ENCODE measurements at places on chromosomes 12 and 14.

DNA sequence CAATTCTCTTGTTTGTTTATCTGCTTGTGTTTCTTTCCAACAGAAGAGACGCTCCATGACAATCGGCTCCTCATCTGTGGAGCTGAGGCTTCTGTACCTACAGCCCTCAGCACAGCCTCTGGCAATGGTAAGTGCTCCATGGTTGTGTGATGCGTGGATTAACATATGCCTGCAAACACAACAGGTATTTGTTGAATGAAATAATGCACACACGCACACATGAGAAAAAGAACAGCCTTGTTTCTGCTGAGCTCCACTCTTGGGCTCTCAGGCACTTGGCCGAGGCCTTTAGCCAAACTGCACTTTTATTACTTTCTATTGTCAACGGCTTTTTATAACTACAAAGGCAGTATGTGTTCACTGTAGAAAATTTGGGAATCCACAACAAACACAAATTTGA is 120.4 kb upstream of the TMCC3 start:
- DNase-seq, result no peak

- no peak for DNase-seq
These were observed 8.7 kb downstream of the LRP1-AS start for GRCh38 chr12:57138526-57139272.

DNA sequence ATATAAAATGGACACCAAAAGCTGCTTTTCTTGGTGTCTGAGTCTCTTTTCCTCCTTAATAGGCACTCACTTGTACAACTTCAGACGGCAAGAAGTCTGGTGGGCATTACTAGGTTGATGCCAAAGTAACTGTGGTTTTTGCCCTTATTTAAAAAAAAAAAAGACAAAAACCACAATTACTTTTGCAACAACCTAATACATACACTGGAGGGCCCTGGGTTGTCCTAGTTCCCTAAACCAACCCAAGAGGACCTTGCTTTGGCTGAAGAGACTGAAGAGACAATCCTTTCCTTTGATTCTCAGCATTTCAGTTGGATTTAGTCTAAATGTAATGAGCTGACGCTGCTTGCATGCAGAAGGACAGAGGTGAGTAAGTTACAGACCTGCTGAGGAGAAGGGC is 16.2 kb upstream of the PLEKHG3 start:
- DNase-seq, result no peak

DNA sequence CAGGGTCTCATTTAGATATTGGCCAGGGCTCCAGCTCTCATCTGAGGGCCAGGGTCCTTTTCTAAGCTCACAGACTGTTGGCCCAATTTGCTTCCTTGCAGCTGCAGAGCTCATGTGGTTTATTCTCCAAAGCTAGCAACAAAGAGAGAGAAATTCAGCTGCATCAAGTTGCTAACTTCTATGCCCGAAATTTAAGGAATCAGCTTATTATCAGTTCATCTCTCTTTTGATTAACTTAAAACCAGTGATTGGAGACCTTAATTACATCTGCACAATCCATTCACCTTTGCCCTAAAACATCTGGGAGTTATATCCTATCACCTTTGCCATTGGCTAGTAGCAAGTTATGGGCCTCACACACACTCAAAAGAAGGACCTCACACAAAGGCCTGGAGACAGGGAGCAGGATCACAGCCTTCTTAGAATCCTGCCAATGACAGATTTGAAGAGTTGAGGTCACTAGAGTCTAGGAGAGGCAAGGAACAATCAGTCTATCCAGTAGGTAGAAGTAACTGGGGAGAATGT is 258.8 kb upstream of the GARIN6 start:
- DNase-seq, result no peak

GRCh38 chr12:38998887-38999482 is 93.6 kb upstream of the CPNE8 start:
- no peak for DNase-seq

DNA sequence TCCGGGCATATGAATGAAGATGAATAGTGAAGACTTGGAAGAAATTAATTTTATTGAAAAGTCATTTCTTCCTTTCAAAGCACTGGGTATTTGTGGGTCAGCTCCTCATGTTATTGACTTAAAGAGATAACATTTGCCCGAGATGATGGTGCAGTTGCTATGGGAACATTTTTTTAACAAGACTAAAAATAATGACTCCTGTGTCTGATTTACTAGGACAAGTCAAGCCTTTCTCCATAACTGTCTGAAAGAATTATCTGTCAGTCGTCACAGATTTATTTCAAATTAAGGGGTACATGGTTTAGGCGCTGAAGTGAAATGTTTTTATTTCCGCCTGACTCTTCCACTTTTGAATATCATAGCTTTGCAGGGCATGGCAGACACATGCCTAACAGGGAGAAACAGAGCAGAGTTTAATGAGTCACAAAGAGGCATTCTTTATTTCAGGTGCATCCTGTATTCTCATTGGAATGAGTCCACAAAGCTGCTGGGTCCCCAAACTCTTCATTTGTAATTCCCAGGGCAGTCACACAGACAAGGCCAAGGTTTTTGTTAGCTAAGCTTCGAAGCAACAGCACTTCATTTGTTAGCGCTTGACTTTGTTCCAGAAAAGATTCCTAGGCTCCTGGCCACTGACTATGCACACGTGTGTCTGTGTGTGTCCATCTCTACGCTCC is 4.3 kb upstream of the GPHB5 start:
- no peak for DNase-seq

- no peak for DNase-seq
These were observed 325 bp downstream of the C12orf60 start for GRCh38 chr12:14803830-14804160.

- DNase-seq, result no peak
These were observed 109.4 kb downstream of the RFLNA start for GRCh38 chr12:124404162-124404784.

DNA sequence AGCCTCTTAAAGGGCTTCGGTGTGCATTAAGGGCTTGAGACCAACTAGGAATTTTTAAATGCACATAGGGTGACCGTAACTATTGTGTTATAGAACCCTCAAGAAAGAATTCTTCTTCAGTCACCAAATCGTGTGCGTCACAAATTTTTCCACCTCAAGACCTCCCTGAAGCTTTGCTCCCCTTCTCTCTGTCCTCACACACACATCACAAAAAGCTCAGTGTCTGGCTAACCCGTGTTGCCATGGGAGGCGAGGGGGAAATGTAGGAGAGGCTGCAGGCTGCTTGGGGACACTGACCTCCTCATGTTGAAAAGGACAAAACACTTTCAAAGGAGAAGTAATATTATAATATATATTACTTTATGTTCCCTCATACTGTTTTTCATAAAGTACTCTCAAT is 10.6 kb downstream of the SSPN start:
- no peak for DNase-seq

DNA sequence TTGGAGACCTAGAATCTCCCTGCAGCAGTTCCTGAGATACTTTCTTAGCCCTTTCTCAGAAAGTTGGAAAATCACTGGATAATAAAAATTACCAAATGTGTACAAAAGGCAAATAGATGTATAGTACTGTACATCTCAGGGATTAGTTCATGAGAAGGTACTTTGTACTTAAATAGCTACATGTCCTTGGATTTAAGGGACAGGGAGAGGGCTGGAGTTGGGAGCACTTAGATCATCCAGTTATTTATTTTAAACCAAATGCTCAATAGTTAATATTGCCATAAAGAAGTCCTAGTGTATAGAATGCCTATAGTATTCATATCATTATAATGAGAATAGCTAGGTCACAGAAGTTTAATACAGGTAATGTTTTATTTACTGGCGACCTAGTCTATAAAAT is 13.4 kb downstream of the CDKN3 start:
- no peak for DNase-seq

DNA sequence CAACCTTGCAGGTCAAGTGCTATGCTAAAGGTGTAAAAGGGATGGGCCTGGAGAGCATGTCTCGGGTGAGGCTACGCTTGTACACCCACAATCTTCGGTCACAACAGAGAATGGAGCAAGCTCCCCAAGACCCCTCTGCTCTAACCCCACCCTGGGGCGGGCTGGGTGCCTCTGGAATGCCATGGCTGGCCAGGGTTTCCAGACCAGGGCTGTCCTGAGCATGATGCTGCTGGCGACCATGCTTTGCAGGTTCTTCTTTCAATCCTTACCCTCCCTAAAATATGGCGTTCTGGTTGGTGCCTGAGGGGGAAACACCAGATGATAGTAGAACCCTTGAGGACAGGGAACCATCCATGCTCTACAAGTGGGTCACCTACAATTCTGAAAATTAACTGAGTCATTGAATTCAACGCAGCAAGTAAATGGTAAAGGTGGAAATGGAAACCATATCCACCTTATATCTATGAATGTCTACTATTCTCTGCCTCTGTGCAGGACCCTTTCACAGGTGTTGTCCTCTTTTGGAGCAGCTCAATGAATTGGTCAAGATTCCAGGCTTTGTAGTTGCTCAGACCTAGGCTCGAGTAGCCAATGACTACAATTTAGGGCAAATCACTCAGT is 111.6 kb upstream of the EGLN3 start:
- no peak for DNase-seq

GRCh38 chr12:42010257-42010656 is 134.4 kb downstream of the GXYLT1 start:
- no peak for DNase-seq

DNA sequence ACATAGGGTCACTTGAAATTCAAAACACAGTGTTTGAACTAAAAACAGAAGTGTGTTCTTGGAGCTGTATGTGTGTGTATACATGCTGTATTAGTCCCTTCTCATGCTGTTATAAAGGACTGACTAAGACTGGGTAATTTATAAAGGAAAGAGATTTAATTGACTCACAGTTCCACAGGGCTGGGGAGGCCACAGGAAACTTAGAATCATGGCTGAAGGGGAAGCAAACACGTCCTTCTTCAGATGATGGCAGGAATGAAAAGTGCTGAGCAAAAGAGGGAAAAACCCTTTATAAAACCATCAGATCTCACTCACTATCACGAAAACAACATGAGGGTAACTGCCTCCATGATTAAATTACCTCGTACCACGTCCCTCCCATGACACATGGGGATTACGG is 224.1 kb downstream of the BCAT1 start:
- DNase-seq, result no peak

DNA sequence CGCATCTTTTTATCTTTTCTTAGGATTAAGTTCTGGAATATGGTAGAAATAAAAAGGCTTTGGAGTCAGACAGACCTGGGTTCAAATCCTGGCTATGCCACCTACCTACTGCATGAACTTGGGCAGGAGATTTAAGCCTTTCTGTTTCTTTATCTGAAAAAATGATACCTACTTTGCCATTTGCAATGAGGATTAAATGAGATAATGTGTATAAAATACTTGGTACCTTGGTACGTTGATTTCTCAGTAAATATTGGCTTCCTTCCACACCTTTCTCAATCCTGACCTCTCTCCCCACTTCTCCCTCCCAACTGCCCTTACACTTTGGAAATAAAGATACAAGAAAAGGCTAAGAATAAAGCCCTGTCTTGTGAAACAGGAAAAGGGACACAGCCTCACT is 172.6 kb downstream of the PAX9 start:
- no peak for DNase-seq

DNA sequence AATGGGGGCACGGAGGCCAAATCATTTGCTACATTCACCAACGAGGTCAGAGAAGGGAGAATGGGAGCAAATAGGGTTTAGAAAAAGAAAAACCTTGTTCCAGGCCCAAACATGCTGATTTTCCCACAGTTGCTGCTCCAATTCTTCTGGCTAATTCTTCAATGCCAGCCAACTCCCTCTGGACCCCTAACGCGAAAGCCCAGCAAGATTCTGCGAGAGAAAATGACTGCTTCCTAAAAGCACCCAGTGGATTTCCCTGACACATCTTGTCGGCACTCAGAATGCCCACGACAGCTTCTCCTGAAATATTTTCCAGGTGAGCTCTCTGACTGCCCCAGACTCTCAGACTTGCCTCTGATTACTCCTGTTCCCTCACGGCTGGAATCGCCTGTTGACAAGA is 689.4 kb downstream of the MED13L start:
- DNase-seq, result no peak

DNA sequence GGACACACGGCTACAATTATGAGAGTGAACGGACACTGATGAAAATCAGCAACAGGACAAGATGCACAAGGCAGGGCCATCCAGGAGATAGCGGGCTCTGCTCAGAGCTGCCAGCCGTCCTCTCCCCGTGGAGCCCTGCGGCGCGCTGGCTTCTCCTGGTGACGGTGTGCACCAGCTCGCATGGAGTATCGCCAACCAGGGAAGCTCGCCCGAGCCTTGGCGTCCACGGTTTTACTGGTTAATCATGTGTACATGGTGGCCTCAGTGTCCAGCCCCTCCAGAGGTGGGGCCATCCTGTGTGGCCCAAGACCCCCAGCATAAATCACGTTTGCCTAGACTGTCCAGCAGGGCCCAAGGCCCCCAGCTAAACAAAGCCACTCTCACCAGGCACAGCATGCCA is 31.2 kb upstream of the DYNC1H1 start:
- no peak for DNase-seq

DNA sequence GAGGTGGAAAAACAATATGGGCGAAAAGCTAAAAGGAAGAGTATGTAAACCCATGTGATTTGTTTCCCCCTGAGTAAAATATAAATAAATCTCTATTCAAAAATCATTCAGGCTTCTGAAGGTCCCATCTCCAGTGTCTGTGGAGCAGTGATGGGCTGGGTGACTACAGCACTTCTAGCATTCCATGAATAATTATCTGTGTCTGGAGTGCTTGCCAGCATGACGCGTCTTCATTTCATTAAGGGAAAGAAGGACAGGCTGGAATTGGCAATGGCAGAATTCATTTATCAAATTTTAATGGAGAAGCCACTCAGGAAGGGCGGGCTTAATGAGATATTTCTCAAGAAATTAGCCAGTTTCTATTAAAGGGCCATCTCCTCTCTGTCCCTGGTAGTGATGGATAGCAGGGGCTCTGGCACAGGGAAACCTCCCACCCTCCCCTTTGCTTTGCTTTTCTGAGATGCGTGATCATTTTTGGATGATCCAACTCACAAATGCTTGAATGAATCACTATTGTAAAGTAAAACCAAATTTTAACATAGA is 916.3 kb upstream of the SEL1L start:
- DNase-seq, result no peak

- DNase-seq, result no peak
These were observed 93.5 kb upstream of the PTHLH start for GRCh38 chr12:28065889-28066630.

DNA sequence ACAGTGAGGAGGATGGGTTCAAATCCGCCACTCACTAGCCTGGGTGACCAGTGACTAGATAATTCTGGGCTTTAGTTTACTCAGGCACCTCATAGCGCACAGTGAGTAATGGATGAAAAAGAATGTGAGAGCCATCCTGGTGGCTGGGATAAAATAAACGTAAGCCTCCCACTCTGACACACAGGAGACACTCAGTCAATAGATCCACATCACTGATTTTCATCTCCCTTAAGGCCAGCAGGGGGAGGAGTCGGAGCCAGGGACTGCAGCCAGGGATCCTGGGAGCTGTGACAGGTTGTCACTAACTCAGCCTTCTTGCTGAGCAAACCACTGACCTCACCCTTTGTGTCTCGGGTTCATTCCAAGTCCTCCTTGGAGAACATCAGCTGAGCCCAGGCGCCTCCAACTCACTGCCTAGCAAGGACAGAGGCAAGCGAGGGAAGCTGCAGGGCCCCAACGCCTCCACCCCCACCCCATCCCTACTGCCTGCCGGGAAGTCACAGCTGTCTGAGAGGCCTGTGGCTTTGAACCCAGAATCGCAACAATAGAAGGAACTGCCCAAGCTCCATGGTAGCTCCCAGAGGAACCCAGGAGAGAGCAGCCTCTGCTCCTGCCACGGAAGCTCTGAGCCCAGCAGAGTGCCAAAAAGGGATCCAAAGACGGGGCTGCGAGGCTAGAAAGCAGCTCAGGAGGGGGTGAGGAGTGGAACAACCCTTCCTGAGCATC is 30.7 kb downstream of the PXN start:
- no peak for DNase-seq
